ENCODE measurements at places on chromosomes 4 and X.

GRCh38 chr4:72525938-72526337 is 43.1 kb downstream of the ADAMTS3 start:
- DNase-seq: no peak

DNA sequence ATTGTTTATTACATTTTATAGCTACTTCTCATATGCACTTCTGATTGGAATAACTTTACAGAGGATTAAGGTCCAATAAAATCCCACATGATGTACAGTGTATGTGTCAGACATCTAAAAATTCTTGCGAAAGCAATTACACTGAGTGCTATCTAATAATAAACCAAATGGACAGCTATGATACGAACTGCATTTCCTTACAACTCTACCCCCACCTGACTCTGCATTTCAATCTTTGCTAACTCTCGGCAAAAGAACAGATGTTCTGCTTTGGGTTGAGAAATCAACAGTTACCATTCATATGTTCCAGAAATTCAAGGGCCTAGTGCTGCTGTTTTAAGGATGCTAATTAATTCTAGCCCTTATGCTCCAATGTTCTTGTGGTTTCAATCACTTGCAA is 287.9 kb upstream of the NOCT start:
- no peak for DNase-seq

DNA sequence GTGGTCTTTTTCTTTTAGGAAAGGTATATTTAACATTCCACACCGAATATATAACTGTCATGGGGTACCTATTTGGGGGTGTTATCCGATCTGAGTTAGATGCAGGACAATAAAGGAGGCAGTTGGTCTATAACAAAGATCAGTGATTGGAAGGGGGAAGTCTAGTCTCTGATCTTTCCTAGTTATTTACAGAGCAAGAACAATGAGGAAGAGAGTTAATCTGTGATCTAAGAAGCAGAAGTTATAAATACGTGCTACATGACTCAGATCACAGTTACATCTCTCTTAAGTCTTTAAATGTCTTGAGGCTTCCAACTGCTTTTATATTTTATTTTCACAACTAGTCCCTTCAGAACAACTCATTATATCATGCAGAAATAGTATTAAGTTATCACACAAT is 33.2 kb upstream of the ARMCX4 start:
- DNase-seq: no peak

- no peak for DNase-seq
Measured at GRCh38 chr4:111977419-111977965, 167.8 kb upstream of the FAM241A start.

DNA sequence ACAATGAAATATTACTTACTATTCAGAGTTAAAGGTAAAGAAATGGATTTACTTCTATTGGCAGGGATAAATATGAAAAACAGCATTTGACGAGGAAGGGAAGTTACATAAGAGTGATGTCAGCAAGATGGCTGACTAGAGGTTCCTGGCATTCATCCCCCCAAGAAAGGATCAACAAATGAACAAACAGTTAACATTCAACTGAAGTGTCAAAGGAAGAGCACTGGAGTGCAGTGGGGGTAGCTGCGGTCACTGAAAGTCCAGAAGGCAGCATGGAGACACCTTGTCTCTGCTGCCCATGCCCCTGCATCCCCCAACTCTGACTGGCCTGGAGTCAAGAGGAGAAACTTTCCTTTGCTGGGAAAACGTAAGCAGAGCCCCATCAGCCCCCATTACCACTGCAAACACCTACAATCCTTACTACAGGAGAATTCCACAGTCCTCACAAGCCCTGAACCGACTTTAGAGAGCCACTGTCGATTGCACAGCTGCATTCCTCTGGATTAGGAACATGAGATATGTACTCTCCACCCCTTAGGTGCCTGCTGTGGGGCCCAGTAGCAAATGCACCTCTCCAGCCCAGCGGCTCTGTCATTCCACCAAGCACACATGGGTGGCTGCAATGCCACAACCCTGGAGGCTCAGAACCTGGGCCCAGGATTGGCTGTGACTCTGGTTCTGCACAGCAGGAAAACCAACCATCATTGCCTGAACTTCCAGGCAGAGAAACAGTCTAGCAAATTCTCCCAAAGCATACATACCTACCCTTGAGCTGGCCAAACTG is 79.5 kb downstream of the CBR4 start:
- DNase-seq: no peak

DNA sequence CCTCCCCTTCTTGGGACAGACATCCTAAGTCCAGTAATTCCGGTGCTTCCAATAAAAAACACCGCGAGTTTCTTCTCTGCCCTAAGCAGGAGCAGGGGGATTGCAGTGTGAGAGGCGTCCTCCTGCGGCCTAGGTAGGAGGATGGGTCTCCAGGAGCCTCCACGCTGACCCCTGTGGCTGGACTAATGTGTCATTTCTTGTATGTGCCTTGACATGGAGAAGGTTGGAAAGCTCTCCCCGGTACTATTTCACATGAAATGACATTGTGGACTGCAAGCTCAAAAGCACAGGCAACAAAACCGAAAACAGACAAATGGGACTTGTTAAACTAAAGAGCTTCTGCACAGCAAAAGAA is 66.6 kb upstream of the ENPP6 start:
- no peak for DNase-seq

GRCh38 chr4:187887906-187888305 is 107.7 kb upstream of the ZFP42 start:
- DNase-seq: no peak

GRCh38 chr4:47505666-47506065 is 20.6 kb downstream of the ATP10D start:
- no peak for DNase-seq

DNA sequence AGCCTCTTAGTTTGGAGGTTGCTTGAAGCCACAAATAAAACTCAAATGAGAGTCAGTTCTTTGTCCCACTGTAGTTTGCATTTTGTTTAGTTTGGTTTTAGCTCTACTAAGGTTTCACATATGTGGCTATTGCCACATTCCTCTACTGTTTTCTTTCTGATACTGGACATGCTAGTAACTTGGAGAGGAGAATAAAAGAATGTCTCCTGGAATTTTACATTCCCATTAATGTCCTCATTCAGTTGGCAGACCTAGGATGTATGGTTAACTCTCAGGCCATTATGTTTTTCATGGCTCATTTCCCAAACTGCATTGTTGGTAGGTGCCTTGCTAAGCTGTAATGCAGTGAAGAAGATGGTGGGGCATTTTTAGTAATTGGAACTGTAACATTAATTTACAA is 29.9 kb downstream of the UPRT start:
- DNase-seq: no peak

DNA sequence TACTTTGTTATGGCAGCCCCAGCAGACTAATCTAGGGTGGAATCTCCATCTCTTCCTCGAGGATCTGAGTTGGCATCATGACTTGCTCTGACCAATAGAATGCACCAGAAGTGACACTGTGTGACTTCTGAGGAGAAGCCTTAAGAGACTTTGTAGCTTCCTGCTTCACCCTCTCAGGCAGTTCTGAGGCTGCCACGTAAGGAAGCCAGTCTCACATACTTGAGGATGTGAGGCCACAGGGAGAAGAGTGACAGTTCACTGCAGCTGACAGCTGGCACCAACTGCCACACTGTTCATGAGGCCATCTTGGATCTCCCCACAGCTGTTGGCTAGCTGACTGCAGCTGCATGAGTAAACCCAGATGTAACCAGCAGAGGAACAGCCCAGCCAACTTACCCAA is 29.3 kb upstream of the BCOR start:
- DNase-seq: no peak

- no peak for DNase-seq
Measured at GRCh38 chr4:8221476-8221875, 22.4 kb downstream of the SH3TC1 start.

DNA sequence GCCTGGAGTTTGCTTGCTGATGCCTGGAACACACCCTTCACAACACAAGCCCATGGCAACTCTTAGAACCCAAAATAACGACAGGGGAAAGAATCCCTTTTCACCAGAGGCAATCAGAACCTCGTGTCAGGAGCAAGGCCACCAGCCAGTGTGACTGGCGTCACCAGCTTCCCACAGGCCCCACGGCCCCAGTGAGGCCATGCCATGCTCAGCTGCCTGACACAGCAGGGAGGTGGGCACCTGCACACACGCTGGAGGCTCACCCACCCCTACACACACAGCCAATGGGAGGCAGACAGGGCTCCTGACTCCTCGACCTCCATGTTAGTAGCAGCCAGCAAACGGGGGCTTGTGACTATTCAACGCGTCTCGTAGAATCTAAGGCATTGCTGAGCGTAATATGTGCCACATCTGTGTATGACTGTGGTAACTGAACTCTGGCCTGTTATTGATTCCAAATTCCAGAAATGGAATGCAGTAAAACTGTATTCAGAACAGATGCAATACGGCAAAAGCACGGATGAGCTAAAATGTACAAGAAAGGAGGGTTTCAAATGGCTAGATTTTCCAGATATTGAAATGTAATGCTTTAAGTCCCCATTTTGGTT is 28.5 kb downstream of the RNF212 start:
- no peak for DNase-seq

DNA sequence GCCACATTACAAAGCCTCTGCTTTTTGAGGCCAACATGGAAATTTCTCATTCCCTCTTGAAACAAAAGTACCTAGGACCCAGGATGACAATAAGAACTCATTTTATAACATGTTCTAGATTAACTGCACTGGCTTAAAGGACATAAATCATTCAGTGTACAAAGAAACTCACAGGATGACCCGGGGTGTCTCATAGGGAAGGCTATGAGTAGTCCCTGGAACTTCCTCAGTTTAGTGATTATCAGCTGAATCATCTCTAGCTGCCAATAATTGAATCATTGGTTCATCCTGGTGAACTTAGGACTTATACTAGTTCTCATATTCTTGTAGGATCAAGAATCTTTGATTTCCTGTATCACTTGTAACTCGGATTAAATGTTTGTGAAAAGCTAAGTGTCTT is 95.8 kb upstream of the WDR1 start:
- DNase-seq: no peak

GRCh38 chr4:27276307-27277073 is 415.8 kb downstream of the STIM2 start:
- no peak for DNase-seq

GRCh38 chr4:81065446-81065845 is 34.9 kb downstream of the BMP3 start:
- DNase-seq: no peak

GRCh38 chrX:45850775-45851433 is 650.2 kb upstream of the DIPK2B start:
- DNase-seq: no peak

GRCh38 chr4:185457136-185457535 is 14.4 kb downstream of the CCDC110 start:
- no peak for DNase-seq

DNA sequence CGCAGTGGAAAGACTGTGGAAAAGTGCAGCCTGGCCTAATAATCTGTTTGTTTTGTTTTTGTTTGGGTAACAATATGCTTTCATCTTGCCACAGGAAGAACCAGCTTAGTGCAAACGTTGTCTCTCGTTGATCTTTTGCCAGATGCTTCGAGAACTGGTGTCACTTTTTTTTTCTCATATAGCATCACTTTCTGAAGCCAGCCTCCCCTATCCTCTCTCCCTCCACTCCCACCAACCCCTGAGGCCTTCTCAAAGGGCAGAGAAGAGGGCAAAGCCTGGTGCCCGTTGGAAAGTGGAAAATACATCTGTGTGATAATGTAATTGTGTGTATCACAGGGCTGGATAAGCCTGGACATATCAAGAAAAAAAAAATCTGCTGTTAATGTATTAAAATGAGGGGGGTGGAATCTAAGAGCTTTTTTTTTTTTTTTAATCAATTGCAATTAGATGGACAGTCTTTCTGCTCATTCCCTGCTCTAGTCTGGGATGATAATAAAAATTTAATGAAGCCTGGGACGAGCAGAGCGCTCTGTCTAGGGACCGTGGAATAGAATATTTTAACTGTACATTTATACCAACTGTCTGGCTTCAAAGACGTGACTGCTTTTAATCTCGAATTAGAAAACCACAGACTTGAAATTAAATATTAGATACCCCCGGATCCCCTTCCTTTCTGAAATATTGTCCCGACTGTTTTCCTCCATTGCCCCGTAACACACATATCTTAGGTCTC is 8.1 kb downstream of the POU4F2 start:
- no peak for DNase-seq

DNA sequence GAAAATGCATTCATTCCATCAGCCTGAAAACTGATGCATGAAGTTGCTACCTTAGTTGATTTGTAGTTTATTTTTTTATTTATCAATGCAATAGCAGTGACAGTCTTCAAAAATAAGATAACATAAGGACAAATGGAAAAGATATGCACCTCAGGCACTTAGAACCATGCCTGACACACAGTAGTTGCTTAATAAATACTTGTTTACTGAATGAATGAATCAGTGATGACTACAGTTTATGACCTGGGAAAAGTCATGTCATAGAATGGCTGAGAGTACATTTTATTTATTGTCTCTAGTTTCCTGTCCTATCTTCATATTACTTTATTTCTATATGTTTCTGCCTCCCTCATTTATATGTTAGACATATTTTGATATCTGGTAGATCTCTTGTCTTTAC is 171.8 kb downstream of the TLL1 start:
- no peak for DNase-seq

GRCh38 chr4:177404986-177405385 is 37.3 kb downstream of the AGA start:
- no peak for DNase-seq

- no peak for DNase-seq
Measured at GRCh38 chr4:165926307-165926706, 53.3 kb downstream of the TLL1 start.

- no peak for DNase-seq
Measured at GRCh38 chr4:176335421-176335820, 15.7 kb downstream of the SPCS3 start.

GRCh38 chr4:2251795-2252529 is 9.9 kb downstream of the MXD4 start:
- DNase-seq: peak; percentile 18

DNA sequence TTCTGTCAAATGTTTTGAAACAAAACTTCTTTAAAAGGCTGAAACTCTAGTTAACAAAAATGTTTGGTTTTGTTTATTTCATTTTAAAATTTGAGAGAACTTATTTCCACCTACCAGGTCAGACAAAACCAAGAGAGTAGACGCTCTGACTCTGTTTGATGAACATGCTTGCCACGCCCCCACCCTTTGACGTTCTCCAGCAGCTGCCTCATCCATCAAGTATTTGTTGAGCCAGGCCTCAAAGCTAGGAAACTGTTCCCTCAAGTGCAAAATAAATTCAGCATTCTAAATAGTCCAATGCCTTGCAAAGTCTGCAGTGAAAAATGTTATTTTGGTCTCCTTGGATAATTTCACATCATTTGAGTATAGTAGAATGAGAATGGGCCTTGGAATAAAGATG is 121.6 kb downstream of the GUCY2F start:
- DNase-seq: no peak

DNA sequence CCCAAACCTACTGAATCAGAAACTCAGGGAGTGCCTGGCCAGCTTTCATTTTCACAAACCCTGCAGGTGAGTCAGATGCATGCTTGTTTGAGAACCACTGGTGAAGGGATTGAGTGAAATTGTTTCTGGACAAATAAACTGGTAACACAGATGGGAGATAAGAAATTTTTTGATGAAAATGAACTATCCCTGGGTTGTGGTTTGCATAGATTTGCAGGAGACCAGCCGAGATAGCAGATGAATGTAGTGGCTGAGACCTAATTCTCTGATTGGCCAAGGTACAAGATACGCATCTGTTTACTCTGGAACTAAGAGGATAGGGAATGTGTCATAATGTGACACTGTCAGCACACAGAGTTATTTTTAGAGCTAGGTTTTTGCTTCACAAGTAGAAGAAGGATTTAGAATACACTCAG is 117.8 kb upstream of the NOCT start:
- DNase-seq: no peak
